CD4-positive, CD25-positive, alpha-beta regulatory T cell (primary cell): ENCODE measurements at places on chromosomes 13 and 19. TPM values are rescaled to one million over a fixed set of nuclear protein-coding genes. Genes with fewer than 3 reads are reported as not detected.

GRCh38 chr13:33275916-33276315 lies 9.6 kb downstream of the STARD13 start:
- no peak overlapping the region for H3K27ac ChIP-seq
- H3K27me3 ChIP-seq: peaks cover 7% of the 10 kb centered on the region
- no peaks in the 10 kb centered on the region for H3K4me1 ChIP-seq
- DNase-seq: no peak
- no peaks in the 10 kb centered on the region for H3K36me3 ChIP-seq

GRCh38 chr19:2032296-2032941 lies 16.9 kb upstream of the BTBD2 start:
- H3K27ac ChIP-seq: peak overlapping the region; percentile 74
- peaks cover 38% of the 10 kb centered on the region for H3K4me1 ChIP-seq
- peak; percentile 82 for DNase-seq
- no peaks in the 10 kb centered on the region for H3K27me3 ChIP-seq
- no peak overlapping the region for H3K4me3 ChIP-seq

GRCh38 chr19:47032171-47032811 lies 12.7 kb downstream of the NPAS1 start:
- H3K4me1 ChIP-seq: peaks cover 18% of the 10 kb centered on the region
- H3K27me3 ChIP-seq: peaks cover 6% of the 10 kb centered on the region
- H3K27ac ChIP-seq: no peak overlapping the region

GRCh38 chr19:5131031-5131505 lies 162.2 kb downstream of the KDM4B start:
- H3K4me1 ChIP-seq: peaks cover 40% of the 10 kb centered on the region
- peaks cover 13% of the 10 kb centered on the region for H3K36me3 ChIP-seq
- DNase-seq: peak; percentile 52
- no peak overlapping the region for H3K4me3 ChIP-seq

DNA sequence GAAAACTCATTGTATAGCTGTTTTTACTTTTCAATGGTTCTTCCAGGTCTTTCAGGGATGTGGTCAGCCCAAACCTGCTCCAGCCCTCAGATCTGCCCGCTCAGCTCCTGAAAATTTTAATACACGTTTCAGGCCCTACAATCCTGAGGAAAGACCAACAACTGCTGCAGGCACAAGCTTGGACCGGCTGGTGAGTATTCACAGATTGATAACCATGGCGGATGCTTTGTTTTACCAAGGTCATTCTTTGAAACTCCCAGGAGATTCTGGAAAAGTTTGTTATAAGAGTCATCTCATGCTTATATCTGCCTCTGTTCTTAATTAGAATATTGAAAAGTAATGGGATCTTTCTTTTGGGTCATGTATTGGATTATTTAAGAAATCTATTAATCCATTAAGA lies 173.5 kb downstream of the DCT start:
- H3K4me1 ChIP-seq: no peaks in the 10 kb centered on the region
- H3K36me3 ChIP-seq: no peaks in the 10 kb centered on the region
- DNase-seq: no peak
- H3K27me3 ChIP-seq: no peaks in the 10 kb centered on the region

- H3K4me1 ChIP-seq: no peaks in the 10 kb centered on the region
- H3K27ac ChIP-seq: no peak overlapping the region
- H3K27me3 ChIP-seq: no peaks in the 10 kb centered on the region
Observed at GRCh38 chr19:33248954-33249613, 23.4 kb upstream of the SLC7A10 start.

DNA sequence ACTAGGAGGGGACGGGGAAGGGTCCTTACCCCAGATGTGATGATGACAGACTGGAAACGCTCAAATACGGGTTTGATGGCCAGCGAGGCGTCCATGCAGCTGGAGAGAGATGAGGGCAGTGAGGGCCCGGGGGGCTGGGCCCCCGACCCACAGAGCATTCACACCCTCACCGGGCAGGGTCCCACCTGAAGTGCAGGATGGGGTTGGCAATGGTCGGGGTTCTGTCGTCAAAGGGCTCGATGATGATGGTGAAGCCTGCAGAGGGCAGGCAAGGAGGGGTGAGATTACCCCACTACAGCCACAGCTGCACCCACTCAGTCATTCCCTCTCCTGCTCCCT lies 13.0 kb downstream of the ERCC2 start:
- H3K27me3 ChIP-seq: no peaks in the 10 kb centered on the region
- DNase-seq: no peak
- H3K4me3 ChIP-seq: no peak overlapping the region
- peaks cover 14% of the 10 kb centered on the region for H3K36me3 ChIP-seq
- no peak overlapping the region for H3K27ac ChIP-seq
- H3K4me1 ChIP-seq: no peaks in the 10 kb centered on the region

DNA sequence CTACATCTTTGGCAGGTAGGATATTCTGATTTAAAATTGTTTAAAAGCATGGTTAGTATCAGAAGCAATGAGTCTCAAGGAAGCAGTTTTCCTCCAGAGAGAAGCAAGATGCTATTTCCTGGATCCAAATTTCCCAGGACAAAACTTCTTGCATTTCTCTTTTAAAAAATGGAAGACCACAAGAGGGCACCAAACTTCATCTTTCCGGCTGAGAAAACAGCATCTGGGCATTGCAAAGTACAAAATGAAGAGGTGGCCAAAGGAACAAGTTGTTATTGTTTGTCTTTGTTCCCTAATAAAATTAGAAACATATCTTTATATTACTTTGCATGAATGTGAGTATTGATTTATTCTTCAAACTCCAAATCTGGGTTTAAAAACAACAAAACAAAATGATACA lies 60.0 kb upstream of the LRCH1 start:
- H3K4me3 ChIP-seq: no peak overlapping the region
- no peaks in the 10 kb centered on the region for H3K36me3 ChIP-seq
- peaks cover 2% of the 10 kb centered on the region for H3K27me3 ChIP-seq
- no peaks in the 10 kb centered on the region for H3K4me1 ChIP-seq
- peak; percentile 22 for DNase-seq
- no peak overlapping the region for H3K27ac ChIP-seq

- no peak for DNase-seq
- H3K27ac ChIP-seq: no peak overlapping the region
- H3K4me3 ChIP-seq: no peak overlapping the region
- no peaks in the 10 kb centered on the region for H3K36me3 ChIP-seq
- H3K27me3 ChIP-seq: no peaks in the 10 kb centered on the region
Observed at GRCh38 chr13:20393273-20394168, 132.1 kb downstream of the CRYL1 start.

DNA sequence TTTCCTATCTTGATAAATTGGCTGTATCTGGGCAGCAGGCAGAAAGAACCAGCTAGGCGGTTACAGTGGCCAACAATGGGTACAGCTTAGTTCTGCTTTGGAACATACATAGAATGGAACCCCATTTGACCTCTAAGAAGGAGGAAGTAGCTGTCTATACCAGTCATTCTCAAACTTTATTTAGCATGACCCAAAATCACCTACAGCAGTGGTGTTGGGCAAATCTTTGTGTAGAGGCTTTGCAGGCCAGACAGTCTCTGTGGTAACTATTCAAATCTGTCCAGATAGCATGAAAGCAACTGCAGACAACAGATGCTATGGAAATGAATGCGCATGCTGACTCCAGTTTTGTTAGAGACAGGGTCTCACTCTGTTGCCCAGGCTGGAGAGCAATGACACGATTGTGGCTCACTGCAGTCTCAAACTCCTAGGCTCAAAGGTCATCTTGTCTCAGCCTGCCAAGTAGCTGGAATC lies 12.0 kb upstream of the KCNC3 start:
- no peak overlapping the region for H3K4me3 ChIP-seq
- no peaks in the 10 kb centered on the region for H3K4me1 ChIP-seq
- H3K27me3 ChIP-seq: no peaks in the 10 kb centered on the region
- no peak for DNase-seq

- no peak for DNase-seq
- H3K4me3 ChIP-seq: no peak overlapping the region
- no peaks in the 10 kb centered on the region for H3K4me1 ChIP-seq
- no peak overlapping the region for H3K27ac ChIP-seq
Observed at GRCh38 chr13:34207872-34208271, 389.9 kb downstream of the RFC3 start.

DNA sequence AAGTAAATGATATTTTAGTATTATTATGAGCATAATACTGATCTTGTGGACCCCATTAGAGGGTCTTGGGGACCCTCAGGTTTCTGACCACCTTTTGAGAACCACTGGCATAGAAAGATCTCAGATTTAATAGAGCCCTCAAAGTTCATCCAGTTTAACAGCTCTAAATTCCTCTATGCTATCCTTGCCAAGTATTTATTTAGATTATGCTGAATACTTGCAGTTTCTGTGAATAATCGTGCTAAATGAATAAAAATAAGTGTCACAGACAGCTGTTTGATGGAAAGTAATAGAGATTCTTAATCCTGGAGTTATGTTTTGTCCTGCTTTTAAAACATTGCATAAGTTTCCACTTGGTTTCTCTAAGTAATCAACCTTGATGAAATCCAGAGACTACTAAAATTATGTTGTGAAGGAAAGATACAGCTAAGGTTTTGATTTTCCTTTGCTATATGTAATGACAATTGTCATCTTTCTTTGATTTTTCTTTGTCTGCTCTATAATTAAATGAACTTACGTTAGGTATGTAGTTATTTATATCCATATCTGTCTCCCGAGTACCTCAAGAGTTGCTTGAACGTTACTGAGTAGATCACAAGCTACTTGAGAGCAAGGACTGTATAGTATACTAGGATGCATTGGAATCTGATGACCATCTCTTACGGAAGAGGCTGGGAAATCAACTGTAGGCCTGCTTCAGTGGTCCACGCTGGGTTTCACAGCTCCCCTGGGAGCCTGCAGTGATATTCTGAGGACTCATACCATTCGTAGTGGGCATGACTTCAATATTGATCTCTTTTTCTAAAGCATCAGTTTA lies 5.7 kb downstream of the ABHD13 start:
- peak overlapping the region; percentile 21 for H3K4me3 ChIP-seq
- peak overlapping the region; percentile 20 for H3K27ac ChIP-seq
- H3K4me1 ChIP-seq: peaks cover 52% of the 10 kb centered on the region
- H3K36me3 ChIP-seq: no peaks in the 10 kb centered on the region
- H3K27me3 ChIP-seq: no peaks in the 10 kb centered on the region
- no peak for DNase-seq

DNA sequence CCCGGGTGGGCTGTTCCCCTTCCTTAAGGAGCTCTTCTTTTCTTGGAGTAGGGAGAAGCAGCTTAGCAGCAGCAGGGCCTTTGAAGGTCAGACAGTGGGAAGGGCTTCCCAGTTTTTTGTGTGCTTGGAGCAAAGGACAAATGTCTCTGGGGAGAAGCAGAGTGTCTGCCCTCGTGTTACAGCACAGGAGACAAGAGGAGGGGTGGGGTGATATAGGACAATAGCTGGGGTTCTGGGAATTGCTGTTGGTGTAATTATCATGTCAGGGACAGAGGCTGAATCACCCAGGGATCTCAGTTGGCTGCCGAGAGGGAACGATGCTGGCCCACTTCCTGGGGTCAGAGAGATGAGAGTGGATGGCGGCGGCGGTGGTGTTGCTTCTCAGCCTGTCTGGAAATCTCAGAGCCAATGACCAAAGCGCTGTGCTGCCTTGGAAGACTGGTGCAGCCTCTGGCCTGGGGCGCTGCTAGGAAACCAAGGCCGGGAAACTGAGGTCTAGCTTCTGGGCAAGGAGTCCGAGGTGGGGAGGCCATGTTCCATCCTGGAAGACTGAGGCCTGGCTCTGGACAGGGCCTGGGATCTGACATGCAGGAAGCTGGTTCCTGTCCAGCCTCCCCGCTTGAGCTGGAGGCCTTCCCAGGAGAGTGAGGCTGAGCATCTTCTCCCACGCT lies 1.2 kb downstream of the INAFM1 start:
- DNase-seq: no peak
- H3K36me3 ChIP-seq: no peaks in the 10 kb centered on the region
- H3K27ac ChIP-seq: peak overlapping the region; percentile 41
- peaks cover 22% of the 10 kb centered on the region for H3K4me1 ChIP-seq
- H3K27me3 ChIP-seq: no peaks in the 10 kb centered on the region

- DNase-seq: no peak
- H3K4me3 ChIP-seq: no peak overlapping the region
- H3K27me3 ChIP-seq: peaks cover 2% of the 10 kb centered on the region
- H3K4me1 ChIP-seq: no peaks in the 10 kb centered on the region
Observed at GRCh38 chr13:44155422-44156293, 218.0 kb upstream of the SERP2 start.

DNA sequence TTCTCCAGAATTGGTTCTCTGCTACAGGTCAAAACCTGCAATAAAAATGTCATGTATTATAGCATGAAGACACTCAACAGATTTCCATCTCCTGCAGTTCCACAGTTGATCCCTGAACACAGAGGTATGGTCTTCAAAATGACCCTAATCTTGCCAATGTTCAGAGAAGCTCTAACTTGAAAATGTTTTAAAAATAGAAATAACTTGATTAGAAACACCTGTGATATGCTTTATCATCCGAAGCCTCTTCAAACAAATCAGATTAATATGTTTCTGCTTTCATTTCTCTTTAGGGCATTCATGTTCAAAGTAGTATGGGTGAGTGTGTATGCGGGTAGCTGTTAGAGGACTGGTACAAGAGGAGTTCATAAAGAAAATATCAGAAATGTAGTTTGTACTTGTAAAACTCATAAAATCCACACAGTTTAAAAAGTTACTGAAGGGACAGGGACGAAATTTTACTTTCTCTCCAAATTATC lies 60.4 kb downstream of the KCNRG start:
- H3K4me1 ChIP-seq: peaks cover 58% of the 10 kb centered on the region
- peaks cover 5% of the 10 kb centered on the region for H3K36me3 ChIP-seq
- H3K4me3 ChIP-seq: peak overlapping the region; percentile 98
- DNase-seq: no peak
- H3K27me3 ChIP-seq: no peaks in the 10 kb centered on the region

GRCh38 chr13:47407808-47408207 lies 511.0 kb upstream of the HTR2A start:
- no peak for DNase-seq
- H3K4me3 ChIP-seq: no peak overlapping the region
- no peaks in the 10 kb centered on the region for H3K27me3 ChIP-seq
- H3K27ac ChIP-seq: no peak overlapping the region

GRCh38 chr13:113349491-113349890 lies 14.4 kb downstream of the GRTP1 start:
- H3K36me3 ChIP-seq: no peaks in the 10 kb centered on the region
- H3K27ac ChIP-seq: no peak overlapping the region
- no peaks in the 10 kb centered on the region for H3K27me3 ChIP-seq
- H3K4me1 ChIP-seq: no peaks in the 10 kb centered on the region
- no peak overlapping the region for H3K4me3 ChIP-seq
- DNase-seq: no peak

- no peak for DNase-seq
- no peaks in the 10 kb centered on the region for H3K36me3 ChIP-seq
- H3K4me3 ChIP-seq: no peak overlapping the region
- no peak overlapping the region for H3K27ac ChIP-seq
- peaks cover 6% of the 10 kb centered on the region for H3K27me3 ChIP-seq
- H3K4me1 ChIP-seq: no peaks in the 10 kb centered on the region
Observed at GRCh38 chr19:35407619-35408018, 36.8 kb downstream of the GPR42 start.

- H3K4me3 ChIP-seq: peak overlapping the region; percentile 80
- H3K4me1 ChIP-seq: peaks cover 48% of the 10 kb centered on the region
- no peaks in the 10 kb centered on the region for H3K27me3 ChIP-seq
- peak overlapping the region; percentile 74 for H3K27ac ChIP-seq
- DNase-seq: no peak
- no peaks in the 10 kb centered on the region for H3K36me3 ChIP-seq
Observed at GRCh38 chr19:4639531-4640246, 373 bp downstream of the TNFAIP8L1 start.

Gene ZNF562
- 13.5 TPM for total RNA-seq

Gene SOX1
- not detected for total RNA-seq

Gene IFNL1
- total RNA-seq: not detected

Gene MEDAG
- not detected for total RNA-seq

Gene TMEM255B
- total RNA-seq: 1.3 TPM

Gene ATP4A
- not detected for total RNA-seq

Gene ZNF816
- total RNA-seq: 5.1 TPM

Gene ACER1
- total RNA-seq: 0.54 TPM

Gene THSD8
- total RNA-seq: 2.8 TPM

Gene SIGLEC9
- total RNA-seq: 1.1 TPM

Gene CGB1
- not detected for total RNA-seq
